ENCODE measurements at places on chromosomes 4 and X.

DNA sequence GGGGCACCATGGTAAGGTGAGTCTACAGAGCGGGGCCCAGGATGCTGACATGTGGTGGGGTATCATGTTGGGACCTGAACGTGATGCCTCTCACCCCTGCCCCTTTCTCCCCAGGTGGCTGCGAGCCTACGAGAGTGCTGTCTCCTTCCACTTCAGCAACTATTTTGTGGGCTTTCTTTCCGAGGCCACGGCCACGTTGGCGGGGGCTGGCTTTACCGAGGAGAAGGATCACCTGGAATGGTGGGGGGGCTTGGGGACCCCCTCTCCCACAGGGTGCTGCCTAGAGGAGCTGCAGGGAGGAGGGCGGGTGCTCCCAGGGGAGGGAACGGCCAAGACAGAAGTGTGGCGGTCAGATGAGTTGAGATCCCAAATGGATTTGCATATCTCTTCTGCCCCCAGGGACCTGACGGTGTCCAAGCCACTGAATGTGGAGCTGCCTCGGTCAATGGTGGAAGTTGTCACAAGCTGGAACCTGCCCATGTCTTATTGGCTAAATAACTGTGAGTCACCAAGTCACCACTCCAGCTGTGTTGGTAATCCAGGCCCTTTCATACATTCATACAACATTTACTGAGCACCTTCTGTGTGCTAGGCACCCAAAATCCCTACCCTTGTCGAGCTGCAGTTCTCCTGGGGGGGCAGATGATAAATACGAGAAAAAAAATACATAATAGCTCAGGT lies 5.5 kb downstream of the PORCN start:
- no peak for DNase-seq

DNA sequence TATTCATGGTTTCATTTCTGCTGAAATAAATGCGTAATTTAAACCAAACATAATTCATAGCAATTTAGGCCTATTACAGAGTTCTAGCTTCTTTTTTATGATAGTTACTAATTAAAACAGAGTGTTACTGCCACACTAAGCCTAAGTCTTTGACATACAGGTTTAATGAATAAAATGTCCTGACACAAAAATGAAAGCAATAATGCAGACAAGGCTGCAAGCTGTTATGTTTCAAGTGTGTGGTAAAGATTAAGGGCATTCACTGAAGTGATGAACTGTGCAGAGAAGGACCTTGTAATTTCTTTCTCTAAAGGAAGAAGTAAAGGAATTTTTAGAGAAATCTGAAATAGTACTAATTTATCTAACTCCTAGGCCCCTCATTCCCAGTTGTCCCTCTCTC lies 2.9 kb downstream of the NDNF start:
- no peak for DNase-seq

- no peak for DNase-seq
Observed at GRCh38 chrX:98514032-98514431, 1630.3 kb downstream of the RPA4 start.

- no peak for DNase-seq
Observed at GRCh38 chrX:118225711-118226428, 109.3 kb upstream of the KLHL13 start.

DNA sequence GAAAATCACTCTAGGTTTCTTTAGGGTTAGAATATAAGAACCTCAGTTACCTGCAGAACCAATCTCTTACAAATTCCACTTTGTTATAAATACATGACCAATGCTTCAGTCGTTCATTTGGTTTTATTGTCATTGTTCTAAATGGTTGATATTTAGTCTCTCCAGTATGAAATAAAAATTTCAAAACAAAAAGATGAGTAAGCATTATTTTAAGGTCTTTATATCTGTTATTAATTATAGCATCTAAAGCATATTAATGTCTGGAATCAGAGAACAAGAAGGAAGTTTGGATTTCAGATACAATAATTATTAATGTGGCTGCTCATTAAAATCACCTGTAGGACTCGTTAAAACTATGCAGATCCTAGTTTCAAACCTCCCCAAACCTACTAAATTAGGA lies 265.4 kb upstream of the CXorf51A start:
- DNase-seq = no peak

GRCh38 chr4:966266-967112 lies 6.9 kb downstream of the DGKQ start:
- no peak for DNase-seq

DNA sequence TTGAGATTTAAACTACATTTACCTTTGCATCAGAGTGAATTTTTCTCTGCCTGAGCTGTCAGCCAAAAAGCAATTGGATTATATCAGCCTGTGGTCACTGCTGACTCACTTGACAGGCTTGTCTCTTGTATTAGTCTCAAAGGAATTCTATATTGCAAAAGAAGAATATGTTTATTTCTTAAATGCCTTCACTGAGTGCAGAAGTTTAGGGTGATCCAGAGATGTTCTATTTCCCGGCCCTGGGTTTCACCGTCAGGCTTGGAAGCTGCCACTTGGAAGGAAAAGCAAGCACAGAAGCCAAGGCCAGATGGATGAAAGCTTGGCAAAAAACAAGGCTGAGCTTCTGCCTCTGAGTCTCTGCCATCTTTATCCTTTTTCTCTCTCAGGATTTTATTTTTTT lies 80.9 kb downstream of the FAM114A1 start:
- peak; percentile 71 for DNase-seq

- no peak for DNase-seq
Observed at GRCh38 chrX:108307132-108308085, 130.8 kb downstream of the COL4A6 start.

DNA sequence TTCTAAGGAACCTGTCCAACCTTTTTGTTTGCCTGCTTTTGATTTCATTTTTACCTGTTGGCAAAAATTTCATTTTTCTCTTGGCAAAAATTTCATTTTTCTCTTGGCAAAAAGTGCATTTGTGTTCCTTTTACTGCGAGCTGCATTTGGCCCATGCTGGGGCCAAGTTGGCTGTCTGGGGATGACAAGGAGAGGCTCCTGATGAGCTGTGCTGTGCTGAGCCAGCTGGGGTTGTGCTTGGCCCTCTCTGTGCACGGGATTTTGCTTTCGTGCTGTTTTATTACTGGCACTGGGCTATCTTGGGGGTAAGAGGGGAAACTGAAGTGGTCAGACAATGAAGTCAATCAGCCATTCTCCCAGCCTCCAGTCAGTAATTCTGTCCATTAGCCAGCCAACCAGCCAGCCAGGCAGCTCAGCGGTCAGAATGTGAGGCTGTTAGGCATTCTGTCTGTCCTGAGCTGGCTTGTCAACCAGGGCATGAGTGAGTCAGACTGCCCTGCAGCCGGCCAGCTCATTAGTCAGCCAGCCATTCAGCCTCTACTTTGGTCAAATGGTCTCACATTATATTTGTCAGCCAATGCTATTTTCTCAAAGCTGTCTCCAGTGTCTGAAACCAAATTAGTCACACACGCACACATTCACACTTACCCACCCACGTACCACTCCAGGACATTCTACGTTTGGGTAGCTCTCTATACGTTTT lies 56.9 kb upstream of the PRPS1 start:
- DNase-seq = no peak

- no peak for DNase-seq
Observed at GRCh38 chr4:12118651-12119213, 690.0 kb upstream of the HS3ST1 start.

DNA sequence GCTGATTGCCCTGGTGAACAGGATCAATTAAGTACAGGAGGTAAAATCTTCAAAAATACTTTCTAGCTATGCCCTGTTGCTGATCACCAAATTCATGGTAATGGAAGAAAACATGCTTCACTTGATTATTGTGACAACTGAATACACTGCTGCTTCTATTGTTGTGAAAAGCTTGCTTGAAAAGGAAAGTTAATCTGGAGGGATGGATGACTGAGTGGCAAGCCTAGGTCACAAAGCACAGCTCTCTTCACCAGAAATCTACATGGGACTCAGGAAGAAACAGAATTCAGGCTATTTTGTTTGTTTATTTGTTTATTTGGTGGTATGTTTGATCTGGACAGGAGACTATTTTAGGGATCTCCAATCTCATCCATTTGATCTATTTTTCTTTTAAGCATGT lies 182.0 kb downstream of the MGST2 start:
- no peak for DNase-seq

DNA sequence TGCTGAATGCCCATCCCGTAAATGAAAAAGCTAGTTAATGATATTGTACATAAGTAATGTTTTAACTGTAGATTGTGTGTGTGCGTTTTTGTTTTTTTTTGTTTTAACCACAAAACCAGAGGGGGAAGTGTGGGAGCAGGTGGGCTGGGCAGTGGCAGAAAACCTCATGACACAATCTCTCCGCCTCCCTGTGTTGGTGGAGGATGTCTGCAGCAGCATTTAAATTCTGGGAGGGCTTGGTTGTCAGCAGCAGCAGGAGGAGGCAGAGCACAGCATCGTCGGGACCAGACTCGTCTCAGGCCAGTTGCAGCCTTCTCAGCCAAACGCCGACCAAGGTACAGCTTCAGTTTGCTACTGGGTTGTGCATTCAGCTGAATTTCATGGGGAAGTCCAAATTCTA lies at the start of gene SPP1:
Gene SPP1, plus strand, starts transcription at position 249 of the 400 bp plus-strand sequence. CDS start 1,182 bp downstream, outside the sequence.
- peak; percentile 30 for DNase-seq

DNA sequence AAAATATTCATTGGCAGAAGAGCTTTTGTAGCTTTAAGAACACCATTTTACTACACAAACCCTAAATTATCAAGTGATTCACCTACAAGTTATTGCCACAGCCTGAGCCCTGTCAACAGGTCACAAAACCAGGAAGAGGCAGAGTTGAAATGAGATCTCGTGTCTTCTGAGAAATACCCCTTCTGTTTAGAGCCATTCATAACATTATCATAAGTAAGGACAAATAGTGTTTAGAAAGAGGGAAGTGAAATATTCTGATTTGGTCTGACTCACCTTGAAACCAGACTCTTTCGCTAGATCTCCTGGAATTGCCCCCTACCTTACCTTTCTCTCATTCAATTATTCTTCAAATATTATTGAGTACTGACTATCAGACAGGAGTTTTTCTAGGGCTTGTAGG lies 5.9 kb downstream of the ETDB start:
- no peak for DNase-seq

DNA sequence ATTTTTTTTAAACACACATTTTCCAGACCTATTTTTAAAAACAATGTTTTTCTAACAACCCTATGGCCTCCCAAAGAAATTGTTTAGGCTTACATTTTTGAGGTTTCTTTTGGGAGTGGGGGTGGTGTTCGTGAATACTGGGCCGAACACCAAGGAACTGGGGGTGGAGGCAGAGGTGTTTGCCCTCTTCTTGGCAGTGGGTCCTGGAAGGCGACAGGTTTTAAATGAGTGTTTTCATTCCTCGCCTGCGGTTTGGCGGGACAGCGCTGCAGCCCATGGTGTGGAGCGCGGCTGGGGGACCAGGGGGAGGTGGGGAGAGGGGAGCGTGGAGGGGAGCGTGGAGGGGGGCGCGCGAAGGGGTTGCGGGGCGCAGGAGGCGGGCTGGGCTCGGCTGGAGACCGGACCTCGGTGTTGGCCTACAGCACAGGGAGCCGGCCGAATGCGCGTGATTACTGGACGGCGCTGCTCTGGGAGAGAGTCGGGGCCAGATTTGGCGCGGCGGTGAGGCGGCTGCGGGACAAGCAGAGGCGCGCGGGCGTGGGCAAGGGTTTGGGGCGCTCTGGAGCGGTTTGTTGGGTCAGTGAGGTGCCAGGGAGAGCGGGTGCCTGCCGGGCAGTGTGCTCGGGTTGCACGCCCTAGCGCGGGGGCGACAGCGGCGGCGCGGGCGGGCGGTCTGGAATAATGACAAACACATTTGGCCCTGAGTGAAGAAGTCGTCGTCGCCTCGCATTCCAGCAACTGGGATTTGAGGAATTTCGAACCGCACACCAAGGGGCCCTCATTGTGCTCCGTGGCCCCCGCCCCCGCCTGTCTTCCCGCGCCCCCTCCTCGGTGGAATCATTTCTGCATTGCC lies 764 bp downstream of the PDGFRA start:
- no peak for DNase-seq

GRCh38 chr4:4994312-4995097 lies 24.8 kb downstream of the CYTL1 start:
- no peak for DNase-seq

DNA sequence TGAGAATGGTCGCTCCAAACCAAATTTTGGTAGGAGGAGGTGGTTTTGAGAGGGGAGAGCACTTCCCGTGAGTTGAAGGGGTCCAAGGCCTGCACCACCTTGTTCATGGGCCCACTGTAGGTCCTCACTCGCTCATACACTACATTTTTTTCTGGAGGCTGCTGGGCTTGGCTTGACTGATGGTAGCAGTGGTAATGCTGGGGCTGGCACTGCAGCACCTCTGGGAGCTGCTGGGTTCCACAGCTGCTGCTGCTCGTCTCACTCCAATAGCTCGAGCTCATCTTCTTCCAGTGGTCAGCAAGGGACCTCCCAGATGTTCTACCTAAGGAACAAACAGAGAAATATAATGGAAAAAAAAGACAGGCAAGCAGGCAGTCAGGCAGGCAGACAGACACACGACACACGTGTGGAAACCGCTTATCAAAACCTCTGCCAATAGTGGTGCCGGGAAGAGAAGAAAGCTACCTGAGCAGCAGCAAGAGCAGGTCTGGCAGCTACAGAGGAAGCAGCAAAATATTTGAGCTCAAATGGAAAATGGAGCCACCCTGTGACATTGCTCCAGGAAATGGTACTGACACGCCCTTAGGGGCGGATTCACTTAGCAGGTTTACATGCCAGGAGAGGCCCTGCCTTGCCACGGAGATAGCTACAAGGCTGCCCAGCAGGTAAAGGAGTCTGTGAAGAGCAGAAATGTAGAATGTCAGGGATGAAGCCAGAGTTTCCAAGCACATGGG lies at the start of gene POF1B:
Gene POF1B, minus strand, starts transcription at position 492 of the 734 bp plus-strand sequence. Its CDS starts 211 bp downstream, at position 281.
- DNase-seq = no peak

GRCh38 chrX:78748846-78749245 lies 1.3 kb downstream of the LPAR4 start:
- DNase-seq = no peak

- no peak for DNase-seq
Observed at GRCh38 chr4:53587135-53587534, 4.2 kb downstream of the LNX1 start.

GRCh38 chrX:85963736-85964135 lies 83.6 kb downstream of the CHM start:
- DNase-seq = no peak

GRCh38 chr4:124060261-124060918 lies 652.1 kb downstream of the ANKRD50 start:
- DNase-seq = peak; percentile 70

DNA sequence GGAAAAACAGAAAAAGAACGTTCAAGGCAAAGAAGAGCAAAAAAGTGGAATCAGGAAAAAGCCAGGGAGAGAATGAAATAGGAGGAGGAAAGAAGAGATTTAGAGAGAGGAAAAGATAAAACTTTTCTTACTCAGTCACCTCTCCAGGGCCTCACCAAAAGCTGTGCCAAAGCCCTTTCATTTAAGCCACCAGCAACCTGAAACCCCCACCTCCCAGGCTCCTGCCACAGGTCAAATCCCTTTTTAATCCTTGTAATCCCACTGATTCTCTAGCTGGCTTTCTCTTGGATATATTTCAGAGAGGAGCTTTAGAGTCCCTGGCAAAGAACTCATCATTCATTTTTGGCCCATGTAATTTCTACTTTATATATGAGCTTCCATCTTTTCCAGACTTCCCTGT lies 25.7 kb upstream of the XIAP start:
- no peak for DNase-seq

GRCh38 chr4:87035881-87036509 lies 101.2 kb downstream of the AFF1 start:
- no peak for DNase-seq

Measured in hindlimb muscle (tissue), 1 donor.